A172 (cell line): ENCODE measurements at places on chromosomes 3 and 15.
A peak's percentile ranks its signal among the peaks of the same experiment; 100 is the strongest.

- no peak for DNase-seq
These were observed 99.1 kb downstream of the NSMCE3 start for GRCh38 chr15:29170521-29170920.

GRCh38 chr3:183388213-183388895, 40.1 kb downstream of the MCF2L2 start:
- DNase-seq: no peak

DNA sequence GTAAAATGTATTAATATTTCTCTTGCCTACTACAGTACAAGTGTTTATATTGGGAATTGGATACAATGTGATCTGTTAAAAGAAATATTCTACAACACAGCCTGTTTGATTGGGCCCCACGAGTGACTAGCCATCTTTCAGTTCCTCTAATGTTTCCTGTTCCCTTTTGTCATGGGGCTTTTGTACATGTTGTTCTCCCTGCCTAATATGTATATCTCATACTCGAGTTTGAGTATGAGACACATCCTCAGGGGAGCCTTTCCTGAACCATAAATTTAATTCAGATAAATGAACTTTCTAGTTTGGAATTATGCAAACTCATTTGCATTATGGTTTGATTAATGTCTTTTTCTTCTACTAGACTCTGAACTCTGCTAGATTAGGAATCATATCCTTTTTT, 65.5 kb downstream of the MEF2A start:
- DNase-seq: no peak

DNA sequence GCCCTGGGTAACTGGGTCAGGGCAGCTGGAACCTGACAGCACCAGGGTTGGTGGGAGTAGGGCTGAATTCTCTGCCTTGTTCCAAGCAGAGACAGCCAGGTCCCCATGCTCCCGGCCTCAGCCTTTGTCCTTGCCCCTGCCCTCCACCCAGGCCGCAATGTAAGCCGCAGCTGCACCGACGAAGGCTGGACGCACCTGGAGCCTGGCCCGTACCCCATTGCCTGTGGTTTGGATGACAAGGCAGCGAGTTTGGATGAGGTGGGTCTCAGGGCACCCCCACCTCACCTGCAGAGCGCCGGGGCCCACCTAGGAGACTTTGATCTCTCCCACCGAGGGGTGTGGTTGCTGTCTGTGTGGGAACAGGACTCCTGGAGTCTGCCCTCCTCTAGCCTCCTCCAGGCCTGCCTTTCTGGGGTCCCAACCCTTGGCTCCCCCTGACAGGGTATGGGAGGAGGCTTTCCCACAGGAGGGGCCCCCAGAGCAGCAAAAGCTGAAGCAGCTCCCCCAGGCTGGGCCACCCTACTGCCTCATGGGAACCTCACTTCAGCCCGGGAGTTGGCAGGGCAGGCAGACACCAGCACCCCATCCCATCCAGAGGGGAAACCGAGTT, 23.4 kb downstream of the VIPR1 start:
- no peak for DNase-seq

- DNase-seq: no peak
These were observed 20.1 kb upstream of the AMOTL2 start for GRCh38 chr3:134394380-134394779.

GRCh38 chr3:113058188-113058587, 67.4 kb downstream of the GTPBP8 start:
- DNase-seq: no peak

DNA sequence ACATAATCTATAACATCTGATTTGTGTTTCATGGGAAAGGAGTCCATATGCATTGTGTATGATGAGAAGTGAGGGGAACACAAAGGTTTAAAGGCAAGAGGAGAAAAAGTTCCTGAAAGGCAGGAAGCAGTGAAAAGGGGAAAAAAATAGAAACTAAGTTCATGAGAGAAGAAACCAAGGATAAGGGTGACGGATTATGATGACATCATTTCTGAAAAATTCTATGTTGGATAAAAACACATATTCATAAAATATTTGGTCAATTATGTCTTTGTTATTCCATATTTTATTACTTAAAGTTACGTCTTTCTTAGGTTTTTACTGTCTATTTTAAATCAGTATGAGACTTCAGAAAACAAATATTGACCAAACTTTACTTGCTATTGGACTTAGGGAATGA, 48.6 kb upstream of the CP start:
- no peak for DNase-seq

- DNase-seq: no peak
These were observed 90.4 kb upstream of the ROPN1 start for GRCh38 chr3:124082343-124082742.

DNA sequence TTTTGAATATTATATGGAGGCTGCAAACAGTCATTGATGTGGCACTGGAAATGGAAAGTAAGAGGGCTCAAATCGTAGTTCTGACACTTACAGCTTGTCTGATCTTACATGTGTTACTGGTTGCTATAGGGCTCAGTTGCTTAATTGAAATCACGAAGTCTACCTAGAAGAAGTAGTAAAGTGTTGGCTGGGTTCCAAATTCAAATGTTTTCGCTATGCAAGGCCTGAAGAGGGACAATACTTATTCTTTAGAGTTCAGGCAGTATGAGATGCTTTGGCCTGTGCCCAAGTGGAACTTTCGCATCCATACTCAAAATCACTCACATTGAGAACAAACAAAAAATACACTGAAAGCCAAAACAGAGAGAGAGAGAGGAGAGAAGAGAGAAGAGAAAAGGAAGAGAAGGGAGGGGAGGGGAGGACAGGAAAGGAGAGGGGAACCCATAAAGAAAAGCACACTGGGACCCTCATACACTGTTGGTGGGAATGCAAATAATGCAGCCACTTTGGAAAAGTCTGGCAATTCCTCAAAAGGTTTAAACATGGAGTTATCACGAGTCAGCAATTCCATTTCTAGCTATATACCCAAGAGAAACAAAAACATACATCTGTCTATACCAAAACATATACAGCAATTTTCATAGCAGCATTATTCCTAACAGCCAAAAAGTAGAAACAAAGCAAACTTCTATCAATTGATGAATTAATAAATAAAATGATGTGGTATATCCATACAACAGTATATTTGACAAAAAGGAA, 2.9 kb upstream of the FXR1 start:
- no peak for DNase-seq

- peak; percentile 65 for DNase-seq
These were observed 521.2 kb downstream of the ZIC1 start for GRCh38 chr3:147930232-147930807.

GRCh38 chr15:43799209-43799944, 643 bp downstream of the SERINC4 start:
- DNase-seq: no peak

GRCh38 chr3:172047567-172048115, 8.3 kb downstream of the FNDC3B start:
- no peak for DNase-seq

GRCh38 chr15:65945616-65946015, 76.3 kb downstream of the RAB11A start:
- DNase-seq: no peak

DNA sequence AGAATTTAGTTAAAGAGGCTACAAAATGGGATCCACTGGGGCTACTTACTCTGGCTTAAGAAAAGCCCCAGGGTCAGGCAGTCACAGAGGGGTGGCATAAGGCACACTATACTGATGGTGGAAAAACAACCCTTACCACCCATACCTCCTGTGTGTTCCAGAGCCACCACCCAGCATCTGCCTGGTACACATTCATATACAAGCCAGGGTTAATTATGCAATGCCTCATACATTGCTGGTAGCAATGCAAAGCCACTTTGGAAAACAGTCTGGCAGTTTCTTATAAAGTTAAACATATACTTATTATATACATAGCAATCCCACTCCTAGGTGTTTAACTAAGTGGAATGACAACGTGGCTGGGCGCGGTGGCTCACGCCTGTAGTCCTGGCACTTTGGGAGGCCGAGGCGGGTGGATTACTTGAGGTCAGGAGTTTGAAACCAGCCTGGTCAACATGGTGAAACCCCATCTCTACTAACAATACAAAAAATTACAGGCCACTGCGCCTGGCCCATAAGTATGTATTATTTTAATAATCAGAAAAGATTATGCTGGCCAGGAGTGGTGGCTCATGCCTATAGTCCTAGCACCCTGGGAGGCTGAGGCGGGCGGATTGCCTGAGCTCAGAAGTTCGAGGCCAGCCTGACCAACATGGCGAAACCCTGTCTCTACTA, 15.2 kb upstream of the NCKIPSD start:
- no peak for DNase-seq

DNA sequence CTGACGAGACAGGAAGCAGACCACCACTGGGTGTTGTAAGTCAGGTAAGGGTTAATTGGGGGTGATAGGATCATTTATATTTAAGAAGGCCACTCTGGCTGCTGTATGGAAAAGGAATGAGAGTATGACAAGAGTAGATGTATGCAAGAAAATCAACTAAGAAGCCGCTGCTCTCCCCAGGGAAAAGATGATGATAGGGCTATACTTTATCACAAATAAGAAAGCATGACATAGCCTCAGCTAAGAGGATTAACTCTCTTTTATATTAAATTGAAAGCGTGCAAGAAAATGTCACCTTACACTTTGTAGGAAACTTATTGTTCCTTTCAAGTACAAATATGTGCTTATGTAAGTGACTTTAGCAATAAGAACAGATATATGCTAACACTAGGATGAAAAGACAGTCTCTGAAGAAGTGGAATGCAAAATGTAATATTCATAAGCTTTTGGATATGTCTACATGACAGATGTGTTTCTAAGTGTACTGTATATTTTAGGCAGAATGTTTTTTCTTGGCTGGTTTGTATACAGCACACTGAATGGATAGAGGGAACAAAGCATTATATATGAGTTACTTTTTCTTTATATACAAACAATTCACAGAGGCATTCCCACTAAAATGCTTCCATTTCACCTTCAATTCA, 8.7 kb upstream of the NDUFB4 start:
- DNase-seq: no peak

- no peak for DNase-seq
These were observed 733.6 kb upstream of the GBE1 start for GRCh38 chr3:82494977-82495489.

DNA sequence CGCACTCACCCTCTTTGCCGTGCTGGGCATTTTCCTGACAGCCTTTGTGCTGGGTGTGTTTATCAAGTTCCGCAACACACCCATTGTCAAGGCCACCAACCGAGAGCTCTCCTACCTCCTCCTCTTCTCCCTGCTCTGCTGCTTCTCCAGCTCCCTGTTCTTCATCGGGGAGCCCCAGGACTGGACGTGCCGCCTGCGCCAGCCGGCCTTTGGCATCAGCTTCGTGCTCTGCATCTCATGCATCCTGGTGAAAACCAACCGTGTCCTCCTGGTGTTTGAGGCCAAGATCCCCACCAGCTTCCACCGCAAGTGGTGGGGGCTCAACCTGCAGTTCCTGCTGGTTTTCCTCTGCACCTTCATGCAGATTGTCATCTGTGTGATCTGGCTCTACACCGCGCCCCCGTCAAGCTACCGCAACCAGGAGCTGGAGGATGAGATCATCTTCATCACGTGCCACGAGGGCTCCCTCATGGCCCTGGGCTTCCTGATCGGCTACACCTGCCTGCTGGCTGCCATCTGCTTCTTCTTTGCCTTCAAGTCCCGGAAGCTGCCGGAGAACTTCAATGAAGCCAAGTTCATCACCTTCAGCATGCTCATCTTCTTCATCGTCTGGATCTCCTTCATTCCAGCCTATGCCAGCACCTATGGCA, 41.1 kb upstream of the CSTA start:
- DNase-seq: no peak

DNA sequence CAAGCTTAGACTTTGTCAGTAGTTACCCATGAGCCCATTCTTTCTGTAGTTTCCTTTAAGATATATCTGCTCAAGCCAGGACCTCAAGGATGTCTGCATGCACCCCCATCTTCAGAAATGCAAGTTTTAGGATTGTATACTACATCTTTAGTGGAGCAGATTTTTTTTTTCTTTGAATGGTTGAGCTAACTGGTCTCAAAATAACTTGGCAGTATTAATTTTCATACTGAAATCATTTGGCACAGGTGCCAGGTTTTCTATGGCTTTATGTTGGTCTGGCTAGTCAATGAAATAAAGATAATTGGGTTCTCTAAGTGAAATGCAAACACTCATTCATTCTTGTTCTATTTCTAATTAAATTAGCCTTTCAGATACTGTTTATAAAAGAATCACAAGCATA, 108.9 kb downstream of the ATG7 start:
- DNase-seq: no peak

GRCh38 chr15:38745626-38746025, 181.0 kb upstream of the RASGRP1 start:
- DNase-seq: no peak

DNA sequence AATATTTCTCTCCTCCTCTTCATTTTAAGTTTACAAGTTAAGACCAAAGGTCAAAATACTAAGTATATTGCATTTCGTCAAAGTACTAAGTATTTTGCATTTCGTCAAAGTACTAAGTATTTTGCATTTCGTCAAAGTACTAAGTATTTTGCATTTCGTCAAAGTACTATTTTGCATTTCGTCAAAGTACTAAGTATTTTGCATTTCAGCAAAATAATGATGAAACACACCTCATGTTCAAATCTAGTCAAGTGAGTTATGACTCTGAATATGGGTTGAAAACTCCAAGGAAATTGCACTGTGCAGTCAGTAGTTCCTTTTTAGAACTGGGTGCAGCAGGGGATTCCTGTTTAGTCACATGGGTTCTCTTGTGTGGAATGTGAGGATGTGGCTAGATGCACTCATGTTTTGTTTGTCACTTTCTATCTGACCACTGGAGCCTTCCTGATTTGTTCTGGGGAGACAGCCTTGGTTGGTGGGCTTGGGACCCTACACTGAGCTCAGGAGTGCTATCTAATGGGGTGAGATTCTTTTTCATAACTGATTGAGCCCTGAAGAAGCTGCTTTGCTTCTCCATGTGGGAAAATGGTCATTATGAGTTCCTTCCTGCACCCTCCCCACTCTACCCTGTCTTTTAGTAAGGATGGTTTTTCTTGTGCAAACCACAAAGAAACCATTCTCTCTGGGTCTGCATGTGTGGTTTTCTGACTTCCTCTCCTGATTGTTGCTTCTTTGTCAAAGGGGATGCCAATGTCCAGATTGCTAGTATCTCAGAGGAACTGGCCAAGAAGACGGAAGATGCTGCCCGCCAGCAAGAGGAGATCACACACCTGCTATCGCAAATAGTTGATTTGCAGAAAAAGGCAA, 73.4 kb downstream of the CCK start:
- DNase-seq: peak; percentile 56

GRCh38 chr3:15527031-15527459, 5.5 kb upstream of the COLQ start:
- DNase-seq: no peak

DNA sequence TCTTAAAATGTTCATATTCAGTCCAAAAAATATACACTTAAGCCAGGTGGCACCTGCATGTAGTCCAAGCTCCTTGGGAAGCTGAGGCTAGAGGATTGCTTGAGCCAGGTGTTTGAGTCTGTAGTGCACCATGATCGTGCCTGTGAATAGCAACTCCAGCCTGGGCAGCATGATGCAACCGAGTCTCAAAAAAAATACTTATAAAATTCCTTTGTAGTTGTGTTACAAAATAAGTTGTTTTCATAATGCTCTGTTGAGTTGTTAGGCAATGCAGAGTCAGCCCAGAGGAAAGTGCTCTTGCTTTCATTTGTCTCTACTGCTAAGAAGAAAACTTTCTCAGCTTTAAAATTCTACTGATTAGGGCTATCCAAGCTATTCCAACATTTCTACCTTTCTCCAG, 442.8 kb upstream of the ARRDC4 start:
- no peak for DNase-seq

- no peak for DNase-seq
These were observed 76.8 kb upstream of the ARL6 start for GRCh38 chr3:97687734-97688133.

GRCh38 chr15:75008221-75008625, 12.9 kb downstream of the SCAMP5 start:
- DNase-seq: no peak
